ENCODE measurements at places on chromosomes 2 and 18.

GRCh38 chr2:3770724-3771415 is 67.5 kb downstream of the DCDC2C start:
- no peak for DNase-seq

- DNase-seq = no peak
These were observed 103.0 kb upstream of the STK39 start for GRCh38 chr2:168350380-168350779.

- no peak for DNase-seq
These were observed 851.4 kb upstream of the SOX11 start for GRCh38 chr2:4840791-4841190.

- no peak for DNase-seq
These were observed 53.6 kb downstream of the VIT start for GRCh38 chr2:36750101-36750500.

DNA sequence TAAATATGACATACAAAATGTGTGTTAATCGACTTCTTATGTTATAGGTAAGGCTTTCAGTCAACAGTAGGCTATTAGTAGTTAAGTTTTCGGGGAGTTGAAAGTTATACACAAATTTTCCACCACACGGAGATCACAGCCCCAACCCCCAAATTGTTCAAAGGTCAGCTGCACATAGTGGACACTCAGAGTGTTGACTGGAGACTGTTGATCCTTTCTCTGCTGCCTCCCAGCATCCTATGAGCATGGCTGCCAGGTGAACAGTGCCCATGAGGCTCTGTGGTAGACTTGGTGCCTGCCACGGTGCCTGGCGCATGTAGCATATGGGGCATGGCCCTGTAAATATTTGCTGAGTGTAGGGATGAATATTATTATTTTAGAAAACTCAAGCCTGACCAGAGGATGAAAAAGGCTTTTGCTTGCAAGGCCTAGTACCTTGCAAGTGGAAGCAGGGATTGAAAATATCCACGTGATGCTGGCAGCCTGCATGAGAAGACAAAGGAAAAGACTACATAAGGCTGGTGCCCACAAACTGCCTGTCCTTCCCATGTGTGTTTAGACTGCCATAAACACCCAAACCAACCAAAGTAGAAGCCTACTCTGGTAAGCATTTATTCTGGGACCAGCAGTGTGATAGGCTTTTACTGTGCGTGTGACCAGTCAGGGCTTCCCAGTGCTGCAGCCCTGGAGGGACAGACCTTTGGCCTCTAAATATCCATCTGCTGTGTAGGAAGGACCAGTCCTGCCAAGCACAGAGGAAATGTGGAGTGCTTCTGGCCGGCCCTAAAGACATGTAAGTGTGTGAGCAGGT is 226.1 kb downstream of the LDLRAD4 start:
- DNase-seq = no peak

DNA sequence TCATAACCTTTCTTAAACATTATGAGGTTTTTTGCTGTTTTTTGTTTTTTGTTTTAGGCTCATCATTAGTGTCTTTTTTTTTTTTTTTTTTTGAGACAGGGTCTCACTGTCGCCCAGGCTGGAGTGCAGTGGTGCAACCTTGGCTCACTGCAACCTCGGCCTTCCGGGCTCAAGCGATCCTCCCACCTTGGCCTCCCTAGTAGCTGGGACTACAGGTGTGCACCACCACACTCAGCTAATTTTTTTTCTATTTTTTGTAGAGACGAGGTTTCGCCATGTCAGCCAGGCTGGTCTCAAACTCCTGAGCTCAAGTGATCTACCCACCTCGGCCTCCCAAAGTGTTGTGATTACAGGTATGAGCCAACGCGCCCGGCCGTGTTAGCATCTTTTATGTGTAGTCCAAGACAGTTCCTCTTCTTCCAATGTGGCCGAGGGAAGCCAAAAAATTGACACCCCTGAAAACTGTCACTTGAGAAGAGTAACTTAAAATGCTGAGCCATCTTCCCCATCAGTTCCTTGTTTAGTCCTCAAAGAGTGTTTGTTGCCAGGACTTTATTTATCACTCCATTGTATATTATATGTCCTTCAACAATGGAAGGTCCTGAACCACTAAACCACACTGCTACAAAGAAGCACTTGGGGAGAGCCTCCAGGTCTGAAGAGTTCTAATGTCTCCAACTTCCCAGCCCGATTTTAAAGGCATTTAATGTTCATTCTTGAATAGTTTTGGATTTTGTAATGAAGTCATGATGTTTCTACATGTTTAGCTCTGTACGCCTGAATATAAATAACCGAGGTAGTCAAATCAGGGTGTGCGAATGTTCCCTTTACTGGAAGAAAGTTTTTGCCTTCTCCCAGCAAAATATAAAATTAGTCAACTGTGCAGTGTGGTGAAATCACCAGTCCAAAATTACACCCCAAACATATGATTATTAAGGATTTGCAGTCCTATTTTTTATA is 26.4 kb downstream of the ZNF516 start:
- DNase-seq = no peak
